Activated T-cell treated with anti-CD3 and anti-CD28 coated beads for 24 hours (primary cell): ENCODE measurements at places on chromosomes 16 and 17.
A peak's percentile ranks its signal among the peaks of the same experiment; 100 is the strongest.

- DNase-seq = no peak
These were observed 22.8 kb downstream of the FAM117A start for GRCh38 chr17:49741009-49741691.

DNA sequence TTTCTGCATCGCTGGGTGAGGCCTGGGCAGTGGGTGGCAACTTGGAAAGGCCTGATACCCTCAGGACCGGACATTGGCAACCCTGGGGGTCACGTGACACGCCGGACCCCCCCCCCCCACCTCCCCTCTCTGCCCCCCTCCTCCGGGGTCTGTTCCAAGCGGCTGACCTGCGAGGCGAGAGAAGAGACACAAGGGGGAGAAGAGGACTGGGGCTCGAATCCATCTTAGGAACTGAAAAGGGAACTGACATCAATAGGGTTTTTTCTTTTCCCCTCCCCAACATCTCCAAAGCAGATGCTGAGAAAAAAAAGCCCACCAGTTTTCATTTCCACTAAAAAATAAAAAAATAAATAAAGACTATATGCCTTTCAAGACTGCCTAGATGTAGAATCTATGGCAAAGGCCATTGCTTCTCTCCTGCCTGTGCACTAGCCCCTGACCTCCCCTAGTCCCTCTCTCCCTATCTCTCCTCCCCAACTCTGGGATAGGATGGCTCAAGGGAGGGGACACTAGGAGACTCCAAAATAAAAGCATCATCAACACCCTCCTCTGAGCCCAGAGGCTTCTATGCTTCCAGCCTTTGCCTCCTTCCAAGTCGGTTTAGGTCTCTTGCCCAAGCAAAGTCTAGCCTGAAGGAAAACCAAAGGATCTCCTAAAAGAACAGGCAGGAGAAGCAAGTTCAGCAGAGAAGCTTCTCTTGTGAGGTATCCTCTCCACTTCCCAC is 7.7 kb upstream of the HOXB2 start:
- no peak for DNase-seq

DNA sequence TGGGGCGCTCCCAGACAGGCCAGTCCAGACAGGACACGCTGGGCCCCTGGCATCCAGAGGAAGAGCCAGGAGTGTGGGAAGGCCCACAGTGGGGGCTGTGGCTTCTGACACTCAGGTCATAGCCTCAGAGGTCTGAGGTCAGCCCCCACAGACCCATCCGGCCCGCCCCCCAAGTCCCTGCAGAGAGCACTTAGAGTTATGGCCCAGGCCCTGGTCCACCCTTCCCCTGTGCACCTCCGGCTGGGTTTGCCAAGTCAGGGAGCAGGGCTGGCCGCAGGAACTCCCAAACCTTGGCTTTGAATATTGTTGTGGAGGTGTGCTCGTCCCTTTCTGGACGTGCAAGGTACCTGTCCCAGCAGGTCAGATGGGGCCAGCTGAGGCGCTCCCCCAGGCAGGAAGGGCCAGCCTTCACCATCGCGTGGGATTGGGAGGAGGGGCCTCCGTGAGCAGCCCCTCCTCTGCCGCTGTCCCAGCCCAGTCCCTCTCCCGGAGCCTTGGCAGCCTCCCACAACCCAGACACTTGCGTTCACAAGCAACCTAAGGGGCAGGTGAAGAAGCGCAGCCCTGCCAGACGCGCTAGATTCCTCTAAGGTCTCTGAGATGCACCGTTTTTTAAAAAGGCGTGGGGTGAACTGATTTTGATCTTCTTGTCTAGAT is 74.6 kb downstream of the SOCS1 start:
- DNase-seq = no peak

- no peak for DNase-seq
These were observed 14.6 kb downstream of the NUDT7 start for GRCh38 chr16:77736879-77737278.

DNA sequence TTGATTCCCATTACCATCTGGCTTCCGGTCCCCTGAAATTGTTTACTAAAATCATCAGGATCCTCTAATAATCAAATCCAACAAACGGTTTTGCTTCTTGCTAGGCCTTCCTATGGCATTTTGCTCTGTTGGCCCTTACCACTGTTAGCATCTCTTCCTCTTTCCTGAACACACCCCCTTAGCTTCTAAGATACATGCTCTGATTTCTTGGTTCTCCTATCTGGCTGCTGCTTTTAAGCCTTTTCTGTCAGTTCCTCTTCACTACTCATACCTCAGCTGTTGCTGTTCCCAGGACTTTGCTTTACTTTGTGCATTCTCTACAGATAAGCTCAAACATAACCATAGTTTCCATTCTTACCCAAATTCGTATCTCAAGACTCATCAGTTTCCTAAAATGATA is 11.4 kb downstream of the CAPNS2 start:
- no peak for DNase-seq

DNA sequence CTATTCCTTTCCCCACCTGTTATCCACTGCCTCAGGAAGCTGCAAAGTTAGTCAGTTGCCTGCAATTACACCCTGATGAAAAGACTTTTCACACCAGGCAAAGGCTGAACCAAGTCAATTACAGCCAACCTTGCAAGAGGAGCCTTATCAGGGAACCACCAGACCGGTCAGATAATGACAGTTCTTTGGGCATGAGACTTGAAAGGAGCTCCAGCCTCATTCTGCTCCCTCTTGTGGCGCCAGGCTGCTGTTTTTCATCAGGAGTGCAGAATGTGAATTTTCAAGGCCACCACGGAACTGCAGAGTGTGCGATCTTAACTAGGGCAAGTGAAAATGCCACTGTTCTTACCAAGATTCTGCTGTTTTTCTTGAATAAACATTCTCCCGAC is 22.5 kb downstream of the DNAI2 start:
- DNase-seq = no peak

GRCh38 chr17:17183744-17184143 is 22.4 kb downstream of the PLD6 start:
- no peak for DNase-seq

DNA sequence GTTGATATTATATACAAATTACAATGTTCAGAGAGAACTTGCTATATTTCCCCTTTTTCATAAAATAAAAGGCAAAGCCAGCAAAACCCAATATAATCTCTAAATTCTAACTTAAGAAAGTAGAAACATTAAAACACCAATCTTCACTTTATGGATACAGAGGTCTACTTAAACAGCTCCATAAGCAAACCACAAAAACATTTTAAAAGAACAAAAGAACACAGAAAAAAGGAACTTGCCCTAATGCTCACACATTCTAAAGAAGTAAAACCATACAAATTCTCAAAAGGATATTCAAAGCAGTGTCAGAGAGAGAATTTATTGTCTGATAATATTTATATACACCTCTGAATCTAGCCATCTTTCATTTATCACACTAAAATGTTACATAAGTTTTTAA is 606 bp downstream of the ABCA10 start:
- no peak for DNase-seq

- no peak for DNase-seq
These were observed 60.8 kb upstream of the MED9 start for GRCh38 chr17:17416007-17416399.

- DNase-seq = no peak
These were observed 67.1 kb upstream of the ZNF469 start for GRCh38 chr16:88315543-88316105.

DNA sequence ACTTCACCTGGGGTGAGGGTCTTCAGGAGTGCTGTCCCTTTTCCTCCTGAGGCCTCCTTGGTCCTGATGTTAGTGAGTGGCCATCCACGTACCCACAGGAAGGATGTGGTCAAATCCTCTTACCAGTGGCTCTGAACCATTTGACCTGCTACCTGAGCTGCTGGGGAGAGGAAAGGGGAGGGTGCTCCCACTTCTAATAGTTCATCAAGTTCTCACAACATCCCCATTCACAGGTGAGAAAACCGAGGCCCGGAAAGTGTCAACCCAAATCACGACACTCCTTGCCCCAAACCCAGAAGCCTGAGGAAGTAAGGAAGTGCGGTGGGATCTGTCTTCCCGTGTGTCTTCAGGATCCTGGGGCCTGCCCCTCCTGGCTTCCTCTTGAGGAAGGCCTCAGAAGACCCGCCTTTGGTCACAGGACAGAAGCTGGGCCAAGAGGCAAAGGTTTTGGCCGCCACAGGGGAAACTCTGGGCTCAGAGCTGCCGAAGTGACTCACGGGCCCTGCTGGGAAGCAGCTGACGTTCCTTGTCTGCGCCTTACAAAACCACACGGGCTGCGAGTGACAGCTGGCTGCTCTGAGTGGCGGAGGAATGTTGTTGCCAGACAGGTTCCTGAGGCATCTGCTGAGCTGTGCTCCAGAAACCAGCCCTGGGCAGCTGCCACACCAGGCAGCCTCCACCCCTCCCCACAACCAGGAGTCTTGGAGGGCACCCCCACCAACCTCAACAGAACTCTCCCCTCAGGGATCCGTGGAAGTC is 13.9 kb upstream of the KIFC3 start:
- DNase-seq = no peak

DNA sequence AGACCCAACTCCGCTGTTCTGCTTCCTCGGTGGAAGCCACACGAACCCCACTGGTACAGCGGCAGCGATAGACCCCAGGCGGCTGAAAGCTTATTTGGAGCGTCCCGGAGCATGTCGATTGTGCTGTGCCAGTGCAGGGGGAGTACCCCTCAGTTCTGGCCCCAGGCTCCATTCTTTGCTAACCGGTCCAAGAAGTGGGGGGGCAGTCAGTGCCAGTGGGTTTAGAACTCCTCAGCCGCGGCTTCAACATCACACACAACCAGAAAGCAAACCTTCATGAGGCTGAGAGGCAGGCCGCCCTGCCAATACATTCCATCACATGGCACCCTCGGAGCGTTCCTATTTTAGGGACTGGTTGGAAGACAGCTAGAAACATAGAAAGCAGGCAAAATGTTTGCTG is 1.7 kb upstream of the MNT start:
- DNase-seq = no peak

GRCh38 chr17:76506408-76507345 is 5.5 kb upstream of the RHBDF2 start:
- DNase-seq = peak; percentile 86

- no peak for DNase-seq
These were observed 72.2 kb upstream of the MPHOSPH6 start for GRCh38 chr16:82242201-82242600.

DNA sequence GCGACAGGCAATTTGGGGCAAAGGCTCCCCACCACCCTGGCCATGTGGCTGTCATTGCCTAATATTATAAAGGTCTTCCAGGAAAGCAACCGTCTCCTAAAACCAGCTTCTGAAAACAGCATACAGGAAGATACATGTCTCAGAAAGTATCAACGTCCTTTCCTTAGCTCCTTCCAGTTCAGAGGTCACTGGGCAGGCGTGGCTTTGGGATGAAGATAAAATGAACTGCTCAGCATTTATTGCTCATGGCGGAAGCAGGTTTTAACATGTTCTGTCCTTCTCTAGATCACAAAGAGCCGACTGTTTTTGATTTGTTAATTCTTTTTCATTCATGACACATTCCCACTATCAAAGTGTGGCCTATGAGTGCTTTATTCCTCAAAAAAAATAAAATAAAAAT is 8.0 kb downstream of the CFAP20 start:
- DNase-seq = no peak

DNA sequence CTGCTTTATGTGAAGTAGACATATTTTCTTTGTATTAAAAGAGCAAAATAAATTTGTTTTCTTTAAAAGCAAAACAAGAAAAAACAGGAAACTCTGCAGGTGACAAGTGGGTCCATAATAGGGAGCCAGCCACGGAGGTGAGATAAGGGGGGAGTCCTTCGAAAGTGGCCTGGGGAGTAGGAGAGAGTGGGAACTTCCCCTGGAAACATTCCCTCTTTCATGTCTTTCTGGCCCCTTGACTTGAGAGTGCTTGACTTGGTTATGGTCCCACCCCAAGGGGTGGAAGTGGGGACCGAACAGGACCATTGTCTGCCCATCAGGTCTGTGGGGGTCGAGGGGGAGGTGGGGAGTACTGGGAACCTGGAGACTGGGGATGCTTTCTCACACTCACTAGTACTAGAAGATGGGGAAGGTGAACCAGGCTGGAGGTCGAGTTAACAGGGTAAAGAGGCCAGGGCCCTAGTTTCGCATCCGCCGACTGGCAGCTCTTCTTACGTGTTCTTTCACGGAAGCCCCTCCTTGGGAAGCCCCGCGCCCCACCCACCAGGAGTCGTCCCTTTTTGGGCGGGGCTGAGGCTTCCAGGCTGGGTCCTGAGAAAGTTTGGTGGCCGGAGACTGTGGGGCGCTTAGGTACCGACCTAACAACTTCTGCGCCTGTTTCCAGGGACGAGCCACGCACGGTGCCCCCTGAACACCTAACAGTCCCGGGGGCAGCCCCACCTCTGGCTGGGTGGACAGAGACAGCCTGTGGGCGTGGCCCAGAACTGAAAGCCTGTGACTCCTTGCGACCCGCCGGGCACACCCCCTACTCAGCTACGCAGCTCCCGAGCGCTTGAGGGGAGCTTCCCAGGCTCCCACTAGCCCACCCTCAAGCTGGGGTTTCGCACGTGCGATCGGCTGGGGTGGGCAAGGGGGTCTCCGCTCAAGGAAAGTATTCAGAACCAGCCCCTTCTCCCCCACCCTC is 790 bp downstream of the TRADD start:
- peak; percentile 60 for DNase-seq

DNA sequence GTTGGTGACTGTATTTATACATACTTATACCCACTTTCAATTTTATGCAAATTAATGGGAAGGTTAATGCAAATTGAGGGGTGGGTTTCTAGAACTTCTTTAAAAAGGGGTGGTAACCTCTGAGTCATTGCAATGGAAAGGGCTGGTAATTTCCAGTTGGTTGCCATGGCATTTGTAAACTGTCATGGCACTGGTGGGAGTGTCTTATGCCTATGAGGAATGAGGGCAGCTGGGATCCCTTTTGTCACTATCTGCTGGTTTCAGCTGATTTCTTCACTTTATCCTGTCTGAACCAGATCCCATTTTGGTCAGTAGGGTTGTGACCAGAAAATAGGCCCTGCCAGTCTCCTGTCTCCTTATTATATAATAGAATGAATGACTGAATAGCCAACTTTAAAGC is 1006.7 kb upstream of the GOT2 start:
- DNase-seq = no peak

DNA sequence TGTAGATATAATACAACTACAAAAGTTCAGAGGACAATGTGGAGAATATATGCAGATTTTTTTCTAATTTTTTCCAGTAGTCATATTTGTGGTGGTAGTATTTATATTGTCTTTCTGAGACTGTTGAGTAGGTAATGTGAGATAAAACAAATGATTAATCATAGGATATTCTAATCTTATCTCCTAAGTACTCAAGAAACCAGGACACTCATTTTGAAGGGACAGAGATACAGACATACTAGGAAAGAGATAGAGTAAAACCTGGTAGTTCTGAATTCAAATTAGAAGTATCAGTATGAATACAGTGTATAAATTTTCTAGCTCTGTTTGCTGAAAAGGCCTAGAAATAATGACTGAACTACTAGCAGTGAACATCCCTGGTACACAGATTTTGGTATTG is 141.7 kb upstream of the ASIC2 start:
- DNase-seq = no peak

GRCh38 chr16:56625943-56626654 is 518 bp downstream of the MT1E start:
- no peak for DNase-seq

- peak; percentile 16 for DNase-seq
These were observed 598 bp downstream of the NIP7 start for GRCh38 chr16:69340095-69340644.

DNA sequence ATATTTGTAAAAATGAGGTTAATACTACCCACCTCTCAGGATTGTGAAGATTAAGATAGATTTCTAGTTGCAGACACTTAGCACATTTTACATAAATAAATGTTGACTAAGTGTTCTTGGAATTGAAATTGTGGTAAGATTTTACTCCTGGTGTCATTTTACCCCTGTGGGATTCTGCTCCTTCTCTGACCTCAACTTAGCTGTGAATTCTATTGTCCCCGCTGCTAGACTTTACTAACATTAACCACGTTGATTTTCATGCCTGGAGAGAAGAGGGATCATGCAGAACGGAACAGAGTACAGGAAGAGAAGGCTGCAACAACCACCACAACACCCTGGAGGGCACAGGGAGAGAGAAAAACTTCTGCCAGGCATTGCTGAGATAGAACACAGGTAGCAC is 2.1 kb upstream of the TOM1L1 start:
- DNase-seq = no peak
